Esophagus squamous epithelium (tissue), 5 donors: ENCODE measurements at places on chromosomes 16 and 17.

DNA sequence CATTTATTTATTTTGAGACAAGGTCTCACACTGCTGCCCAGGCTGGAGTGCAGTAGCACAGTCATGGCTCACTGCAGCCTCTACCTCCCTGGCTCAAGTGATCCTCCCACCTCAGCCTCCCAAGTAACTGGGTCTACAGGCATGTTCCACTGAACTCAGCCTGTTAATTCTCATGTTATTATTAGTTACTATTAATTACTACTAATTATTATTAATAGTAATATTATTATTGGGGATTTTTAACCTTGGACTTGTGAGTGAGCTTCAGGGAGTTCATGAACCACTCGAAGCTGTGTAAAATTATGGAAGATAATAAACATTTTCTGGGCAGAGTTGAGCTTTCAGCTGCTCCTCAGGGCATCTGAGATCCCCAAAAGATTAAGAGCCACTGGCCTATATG, 4.6 kb upstream of the STAC2 start:
- DNase-seq = no peak

DNA sequence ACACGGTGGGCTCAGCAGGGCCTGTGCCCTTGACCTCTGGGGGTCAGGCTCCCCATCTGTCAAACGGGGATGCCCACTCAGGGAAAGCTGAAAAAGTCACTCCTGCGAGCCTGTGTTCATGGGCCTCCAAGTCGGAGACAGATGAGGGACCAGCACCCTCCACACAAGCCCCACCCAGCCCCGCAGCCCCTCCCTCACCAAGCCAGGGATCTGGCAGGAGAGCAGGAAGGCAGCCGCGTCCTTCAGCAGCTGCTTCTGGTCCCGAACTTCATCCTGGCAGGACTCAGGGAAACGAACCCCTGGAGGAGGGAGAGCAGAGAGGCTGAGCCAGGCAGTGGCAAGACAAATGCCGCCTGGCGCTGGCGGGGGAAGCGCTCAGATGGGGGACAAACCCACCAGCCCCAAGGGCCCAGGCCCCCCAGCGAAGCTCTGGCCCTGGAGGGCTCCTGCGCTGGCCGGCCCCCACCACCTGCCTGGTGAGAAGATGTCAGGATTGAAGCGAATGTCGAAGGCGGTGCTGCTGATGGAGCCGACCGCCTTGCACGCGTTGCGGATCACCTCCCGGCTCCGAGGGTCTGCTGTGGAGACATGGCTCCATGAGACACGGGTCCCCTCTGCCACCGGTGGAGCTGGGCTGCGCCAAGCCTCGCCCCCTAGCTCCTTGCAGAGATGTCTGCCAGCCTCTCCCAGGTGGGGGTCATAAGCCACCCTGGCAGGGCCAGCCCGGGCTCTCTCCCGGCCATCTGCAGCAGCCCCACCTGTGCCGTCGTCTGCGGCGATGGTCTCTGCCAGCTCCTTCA, 15.4 kb downstream of the CLUH start:
- DNase-seq = no peak

DNA sequence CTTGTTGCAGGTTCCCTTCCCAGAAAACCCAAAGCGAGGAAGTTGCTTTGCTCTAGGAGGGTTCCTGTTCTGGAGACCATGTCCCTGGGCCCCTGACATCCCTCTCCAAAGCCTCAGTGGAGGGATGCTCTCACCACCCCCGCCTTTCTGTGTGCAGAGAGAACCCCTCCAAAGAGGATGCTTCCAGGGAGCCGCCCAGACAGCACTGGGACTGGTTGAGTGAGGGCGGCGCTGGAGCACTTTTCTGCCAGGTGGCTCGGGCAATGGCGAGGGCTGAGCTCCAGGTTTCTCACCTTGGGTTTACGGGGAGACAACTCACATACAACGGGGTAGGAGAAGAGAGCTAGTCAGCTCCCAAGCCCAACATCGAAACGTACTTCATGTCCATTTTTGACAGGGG, 7.3 kb downstream of the EMC6 start:
- no peak for DNase-seq

- no peak for DNase-seq
Measured at GRCh38 chr17:66414561-66415175, 112.3 kb downstream of the PRKCA start.

GRCh38 chr16:75114946-75115825, 1.4 kb downstream of the LDHD start:
- DNase-seq = no peak

DNA sequence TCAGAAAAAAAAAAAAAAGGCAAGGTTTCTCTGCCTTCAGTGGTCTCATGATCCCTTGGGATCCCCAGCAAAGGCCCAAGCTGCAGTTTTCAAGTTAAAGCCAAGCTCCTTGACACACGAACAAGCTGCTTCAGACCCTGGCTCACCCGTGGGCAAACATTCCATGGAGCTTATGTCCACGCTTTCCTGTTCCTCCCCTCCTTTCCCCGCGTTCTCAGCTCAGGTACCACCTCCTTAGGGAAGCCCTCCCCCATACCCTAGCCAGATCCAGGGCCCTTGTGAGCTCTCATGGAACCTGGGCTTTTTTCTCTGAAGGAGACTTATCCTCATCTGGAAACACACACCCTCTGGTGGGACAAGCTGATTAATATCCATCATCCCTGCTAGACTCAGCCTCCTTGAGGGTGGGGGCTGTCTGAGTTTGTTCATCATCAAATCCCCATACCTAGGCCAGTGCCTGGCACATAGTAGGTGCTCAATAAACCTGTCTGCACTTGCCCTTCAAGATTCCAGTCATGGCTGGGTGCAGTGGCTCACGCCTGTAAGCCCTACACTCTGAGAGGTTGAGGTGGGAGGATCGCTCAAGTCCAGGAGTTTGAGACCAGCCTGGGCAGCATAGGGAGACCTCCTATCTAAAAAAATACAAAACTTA, 54.7 kb downstream of the COTL1 start:
- no peak for DNase-seq

DNA sequence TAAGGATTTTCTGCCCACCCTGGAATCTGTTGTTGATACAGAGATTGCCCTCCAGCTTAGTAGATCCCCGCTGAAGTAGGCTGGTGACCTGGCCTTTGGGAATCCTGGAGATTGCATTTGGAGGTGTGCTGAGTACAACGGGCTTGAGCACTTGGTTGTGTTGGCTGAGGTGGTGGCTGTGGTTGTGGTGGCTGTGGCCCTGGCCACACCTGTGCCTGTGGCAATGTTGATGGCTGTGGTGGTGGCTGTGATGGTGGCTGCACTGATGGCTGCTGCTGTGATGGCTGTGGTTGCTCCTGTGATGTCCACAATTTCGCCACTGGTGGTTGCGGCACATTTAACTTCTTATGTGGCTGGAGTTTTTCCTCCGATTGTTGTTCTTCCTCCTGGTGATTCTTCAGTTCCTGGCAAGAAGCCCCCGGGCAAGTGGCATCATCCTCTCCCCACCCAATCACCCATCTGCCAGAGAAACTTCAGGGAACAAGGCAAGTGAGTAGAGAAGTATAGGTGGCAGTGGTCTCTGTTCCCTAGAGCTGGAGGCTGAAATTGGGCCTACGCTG, 4.2 kb downstream of the CCDC200 start:
- no peak for DNase-seq

- no peak for DNase-seq
Measured at GRCh38 chr17:34254651-34255380, at the start of gene CCL2. TSS of gene CCL2 (plus strand) at chr17:34255285. CDS start at chr17:34255350, 65 bp downstream.

DNA sequence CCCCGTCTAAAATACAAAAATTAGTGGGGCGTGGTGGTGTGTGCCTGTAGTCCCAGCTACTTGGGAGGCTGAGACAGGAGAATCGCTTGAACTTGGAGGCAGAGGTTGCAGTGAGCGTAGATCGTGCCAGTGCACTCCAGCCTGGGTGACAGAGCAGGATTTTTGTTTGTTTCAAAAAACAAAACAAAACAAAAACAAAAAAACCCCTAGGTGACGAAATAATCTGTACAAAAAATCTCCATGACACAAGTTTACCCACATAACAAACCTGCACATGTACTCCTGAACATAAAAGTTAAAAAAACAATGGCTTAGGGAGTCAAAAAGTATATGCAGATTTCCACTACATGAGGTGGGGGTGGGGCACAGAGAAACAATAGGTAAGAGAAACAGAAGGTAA, 140.5 kb upstream of the ASIC2 start:
- no peak for DNase-seq

GRCh38 chr17:67411397-67411796, 34.3 kb downstream of the PITPNC1 start:
- DNase-seq = no peak

- no peak for DNase-seq
Measured at GRCh38 chr17:57213180-57213825, 43.0 kb upstream of the MSI2 start.

- no peak for DNase-seq
Measured at GRCh38 chr16:10980813-10981212, 36.4 kb downstream of the CLEC16A start.

DNA sequence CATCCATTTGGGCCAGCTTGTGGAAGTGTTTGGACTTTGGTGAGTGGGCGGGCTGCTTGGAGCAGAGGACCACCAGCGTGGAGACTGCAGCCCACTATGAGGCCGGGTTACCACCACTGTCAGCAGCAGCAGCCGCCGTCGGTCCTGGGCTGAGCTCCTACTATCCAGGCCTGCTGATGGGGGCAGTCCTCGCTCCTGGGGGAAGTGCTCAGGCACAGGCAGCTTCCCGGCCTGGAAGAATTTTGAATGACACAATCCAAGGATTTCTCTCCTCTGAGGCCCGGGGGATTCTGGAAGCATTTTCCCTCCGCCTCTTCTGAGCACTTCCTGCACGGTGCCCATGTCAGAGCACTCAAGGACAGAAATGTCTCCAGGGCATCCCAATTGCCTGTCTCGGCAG, 5.3 kb upstream of the NOD2 start:
- DNase-seq = no peak

DNA sequence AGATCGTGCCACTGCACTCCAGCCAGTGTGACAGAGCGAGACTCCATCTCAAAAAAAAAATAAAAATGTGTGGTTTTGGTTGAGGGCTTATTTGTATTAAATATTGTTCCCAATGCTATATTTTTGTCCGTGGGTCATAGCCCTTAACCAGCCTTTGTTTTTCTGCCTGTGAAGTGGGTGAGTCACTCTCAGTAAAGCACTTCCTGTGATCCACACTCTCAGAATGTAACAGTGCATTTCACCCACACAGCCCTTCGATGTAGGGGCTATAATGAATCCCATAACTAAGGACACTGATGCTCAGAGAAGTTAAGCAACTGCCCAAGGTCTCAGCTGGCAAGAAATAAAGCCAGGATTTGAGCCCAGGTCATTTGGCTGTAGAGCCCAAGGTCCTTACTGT, 34.7 kb upstream of the POLR3E start:
- no peak for DNase-seq

GRCh38 chr17:72134608-72135394, 14.0 kb downstream of the SOX9 start:
- DNase-seq = no peak

DNA sequence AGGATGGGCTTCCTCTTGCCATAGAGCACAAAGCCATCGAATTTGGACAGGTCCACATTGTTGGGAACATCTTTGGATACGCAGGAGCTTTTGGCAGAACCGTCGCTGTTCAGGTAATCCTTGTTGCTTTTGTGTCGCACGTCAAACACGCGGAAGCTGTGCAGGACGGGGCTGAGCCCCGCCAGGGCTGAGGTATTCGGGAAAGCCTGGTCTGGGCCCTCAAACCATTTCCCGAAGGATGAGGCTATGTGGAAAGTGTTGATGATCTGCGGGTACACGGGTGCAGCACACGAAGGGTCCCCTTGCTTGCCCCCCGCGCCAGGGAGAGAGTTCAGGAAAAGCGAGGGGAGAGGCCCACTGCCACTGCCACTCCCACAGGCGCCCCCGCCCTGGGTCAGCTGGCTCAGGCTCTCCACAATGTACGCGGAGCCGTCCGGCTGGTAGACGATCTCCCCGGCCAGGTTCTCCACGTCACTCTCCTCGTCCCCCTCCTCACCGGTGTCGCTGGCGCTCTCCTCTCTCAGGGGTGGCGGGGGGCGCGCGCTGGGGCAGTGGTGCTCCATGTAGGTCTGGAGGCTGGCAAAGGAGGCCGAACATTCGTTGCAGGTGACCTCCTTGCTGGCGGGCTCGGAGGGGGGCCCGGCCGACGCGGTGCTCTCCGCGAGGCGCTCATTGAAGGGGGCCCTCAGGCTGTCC, 88.5 kb downstream of the ZFHX3 start:
- no peak for DNase-seq

- DNase-seq = no peak
Measured at GRCh38 chr16:68909099-68909733, 65.9 kb downstream of the TANGO6 start.

DNA sequence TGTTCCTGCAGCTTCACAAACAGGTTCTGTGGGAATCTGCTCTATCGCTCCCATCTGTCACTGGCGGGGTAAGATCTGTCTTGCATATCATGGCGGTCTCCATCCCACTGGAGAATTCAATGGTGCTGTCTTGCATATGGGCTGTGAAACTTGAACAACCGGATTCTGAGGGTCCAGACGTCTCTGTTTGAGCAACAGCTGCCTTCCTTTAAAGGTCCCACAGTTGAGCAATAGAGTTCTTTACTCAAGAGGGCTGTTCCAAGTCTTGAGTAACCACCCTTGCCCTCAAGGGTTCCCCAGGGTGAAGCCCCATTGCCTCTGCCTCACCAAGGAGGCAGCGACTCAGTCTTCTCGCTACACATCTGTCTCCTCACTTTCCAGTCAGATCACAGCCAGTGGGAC, 50.8 kb downstream of the ZFHX3 start:
- no peak for DNase-seq

- no peak for DNase-seq
Measured at GRCh38 chr17:51630101-51630671, 369.8 kb downstream of the UTP18 start.

DNA sequence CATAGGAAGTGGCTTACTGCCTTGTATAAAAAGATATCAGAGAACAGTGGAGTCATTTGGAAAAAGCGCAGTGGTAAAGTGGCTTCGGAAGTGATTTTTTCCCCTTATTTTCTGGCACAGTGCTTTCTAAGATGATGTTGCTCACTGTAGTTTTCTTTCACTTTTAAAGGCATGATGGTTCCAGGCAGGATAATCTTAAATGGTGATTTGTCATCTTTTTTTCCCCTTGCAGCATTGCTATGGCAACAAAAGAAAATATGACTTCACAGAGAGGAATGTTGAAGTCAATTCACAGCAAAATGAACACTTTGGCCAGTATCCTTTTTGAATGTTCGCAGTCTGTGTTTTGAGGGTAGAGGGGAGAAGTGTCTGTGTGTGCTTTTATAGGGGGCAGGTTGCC, 42.5 kb downstream of the GOSR1 start:
- no peak for DNase-seq

GRCh38 chr17:8912084-8912981, 44.9 kb upstream of the PIK3R6 start:
- no peak for DNase-seq
